Activated T-helper 1 cell treated with anti-CD3 and anti-CD28 coated beads, Interleukin-12 subunit alpha, Interleukin-12 subunit beta, Interleukin-2, Interleukin-4 antibody, amounts not matched to agents 30 ng/mL and 10 ng/mL and 1 ng/mL, durations not matched to agents 14 hours and 24 hours and 36 hours (primary cell): ENCODE measurements at places on chromosomes 6 and 20. TPM values are rescaled to one million over a fixed set of nuclear protein-coding genes. Genes with fewer than 3 reads are reported as not detected.

- no peak for DNase-seq
Measured at GRCh38 chr20:51763965-51764602, 4.1 kb downstream of the ATP9A start.

- no peak for DNase-seq
Measured at GRCh38 chr6:163437466-163437865, 22.9 kb downstream of the QKI start.

- no peak for DNase-seq
Measured at GRCh38 chr6:99607416-99608036, 893 bp downstream of the PRDM13 start.

GRCh38 chr20:16317445-16318362, 255.5 kb downstream of the KIF16B start:
- DNase-seq: no peak

- no peak for DNase-seq
Measured at GRCh38 chr6:85050149-85050548, 285.8 kb upstream of the TBX18 start.

- no peak for DNase-seq
Measured at GRCh38 chr6:43953256-43953655, 174.0 kb downstream of the MRPL14 start.

DNA sequence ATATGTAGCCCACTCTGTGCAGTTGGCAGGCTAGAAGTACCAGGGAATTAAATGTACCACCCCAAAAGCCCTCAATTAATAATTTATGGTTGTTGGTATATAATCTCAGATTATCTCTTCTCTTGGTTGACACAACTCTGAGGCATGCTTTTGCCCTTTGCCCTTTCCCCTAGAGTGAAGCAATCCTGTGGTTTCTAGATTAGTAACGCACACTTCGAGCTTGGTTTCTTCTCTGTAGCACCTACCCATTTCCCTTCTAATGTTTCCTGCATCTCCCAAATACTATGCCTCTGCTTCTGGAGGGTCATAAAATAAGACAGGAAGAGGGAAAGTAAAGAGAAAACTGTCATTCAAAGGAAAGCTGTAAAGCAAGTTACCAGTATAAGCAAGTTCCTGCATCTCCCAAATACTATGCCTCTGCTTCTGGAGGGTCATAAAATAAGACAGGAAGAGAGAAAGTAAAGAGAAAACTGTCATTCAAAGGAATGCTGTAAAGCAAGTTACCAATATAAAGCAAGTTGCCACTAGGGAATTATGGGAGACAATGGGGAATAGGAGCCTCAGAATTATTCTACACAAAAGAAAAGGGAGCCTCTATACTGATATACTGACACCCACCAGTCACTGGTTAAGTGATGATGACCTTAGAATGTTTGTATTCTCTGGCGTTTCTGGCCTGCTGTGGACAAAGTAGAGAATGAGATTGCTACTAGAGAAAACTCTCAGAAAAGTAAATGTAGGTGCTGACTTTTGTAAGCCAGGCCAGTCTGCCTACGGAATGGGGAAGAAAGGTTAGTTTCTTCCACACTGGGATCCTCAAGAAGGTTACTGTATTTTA, 862.6 kb upstream of the MAN1A1 start:
- no peak for DNase-seq

DNA sequence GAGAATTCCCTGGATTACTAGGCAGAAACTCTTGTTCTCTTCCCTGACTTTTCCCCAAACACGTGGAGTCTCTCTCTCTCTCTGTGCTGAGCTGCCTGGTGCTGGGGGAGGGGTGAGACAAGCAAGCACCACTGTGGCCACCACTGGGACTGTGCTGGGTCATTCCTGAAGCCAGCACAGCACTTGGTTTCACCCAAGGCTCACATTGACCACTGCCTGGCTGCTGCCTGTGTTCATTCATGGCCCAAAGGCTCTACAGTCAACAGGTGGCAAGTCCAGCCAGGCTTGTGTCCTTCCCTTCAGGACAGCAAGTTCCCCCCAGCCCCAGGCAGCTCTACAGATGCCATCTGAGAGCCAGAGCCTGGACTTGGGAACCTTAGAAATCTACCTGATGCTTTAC, 92.2 kb downstream of the CTNNBL1 start:
- DNase-seq: no peak

DNA sequence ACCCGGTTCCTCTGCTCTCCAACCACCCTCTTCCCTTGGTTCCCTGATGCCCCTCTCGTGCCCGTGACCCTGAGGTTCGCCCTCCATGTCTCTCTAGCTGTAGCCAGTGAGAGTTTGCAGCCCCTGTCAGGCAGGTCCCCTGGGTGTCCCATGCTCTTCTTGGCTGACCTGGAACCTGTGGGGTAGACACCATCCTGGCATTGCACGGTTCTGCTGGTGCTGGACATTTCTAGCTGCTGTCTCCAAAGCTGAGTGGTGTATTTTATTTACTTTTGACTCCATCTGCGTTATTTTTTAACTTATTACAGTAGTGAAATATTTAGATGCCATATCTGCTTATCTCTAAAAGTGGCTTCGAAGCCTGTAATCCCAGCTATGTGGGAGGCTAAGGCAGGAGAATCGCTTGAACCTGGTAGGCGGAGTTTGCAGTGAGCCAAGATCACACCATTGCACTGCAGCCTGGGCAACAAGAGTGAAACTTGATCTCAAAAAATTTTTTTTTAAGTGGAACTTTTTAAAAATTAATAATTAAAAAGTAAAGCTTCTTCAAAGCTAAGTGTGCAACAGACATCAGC, 12.5 kb downstream of the ENTPD6 start:
- DNase-seq: no peak

GRCh38 chr6:10419749-10420545, 5.1 kb upstream of the TFAP2A start:
- DNase-seq: no peak

GRCh38 chr6:131124336-131125071, 10.8 kb upstream of the AKAP7 start:
- no peak for DNase-seq

GRCh38 chr6:165231581-165232561, 77.5 kb downstream of the C6orf118 start:
- no peak for DNase-seq

GRCh38 chr20:1900321-1900801, 5.2 kb downstream of the SIRPA start:
- no peak for DNase-seq

GRCh38 chr6:17202526-17202925, 78.6 kb upstream of the RBM24 start:
- DNase-seq: no peak

DNA sequence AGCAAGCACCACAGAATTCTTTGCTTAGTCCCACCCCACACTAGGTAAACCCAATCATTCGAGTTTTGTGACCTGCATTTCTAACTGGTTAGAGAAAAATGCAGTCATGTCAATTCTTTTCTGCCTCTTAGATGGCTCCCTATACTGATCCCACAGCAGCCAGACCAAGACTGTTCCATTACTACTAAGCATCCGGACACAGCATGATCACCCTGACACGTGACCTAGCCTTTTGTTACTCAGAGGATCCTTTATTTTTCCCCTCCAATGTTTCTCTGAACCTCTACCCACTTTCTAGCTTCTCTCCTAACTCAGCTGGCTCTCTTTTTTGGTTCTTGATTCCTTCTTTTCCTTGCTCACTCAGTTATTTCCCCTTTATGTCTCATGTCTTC, 87.9 kb downstream of the PDE10A start:
- no peak for DNase-seq

Gene STXBP5
- 29.5 and 31.9 TPM in 2 replicates for total RNA-seq

Gene MMS22L
- 49.7 and 57.1 TPM in 2 replicates for total RNA-seq

- peak; percentile 79 for DNase-seq
Measured at GRCh38 chr20:38805502-38805957, at the start of gene PPP1R16B. PPP1R16B (plus strand) TSS chr20:38805697; CDS start chr20:38835926, 30,229 bp downstream.

- DNase-seq: no peak
Measured at GRCh38 chr6:145621776-145622175, 113.5 kb downstream of the EPM2A start.

Gene RRAGD
- 7.8 and 10.1 TPM in 2 replicates for total RNA-seq

GRCh38 chr6:26092443-26092842, 5.2 kb downstream of the HFE start:
- DNase-seq: no peak

Gene ANKRD6
- total RNA-seq: 1.3 and 2.3 TPM in 2 replicates

Gene POU5F1
- not detected in 2 replicates for total RNA-seq

Gene SLC17A3
- 0.21 and 0.66 TPM in 2 replicates for total RNA-seq

DNA sequence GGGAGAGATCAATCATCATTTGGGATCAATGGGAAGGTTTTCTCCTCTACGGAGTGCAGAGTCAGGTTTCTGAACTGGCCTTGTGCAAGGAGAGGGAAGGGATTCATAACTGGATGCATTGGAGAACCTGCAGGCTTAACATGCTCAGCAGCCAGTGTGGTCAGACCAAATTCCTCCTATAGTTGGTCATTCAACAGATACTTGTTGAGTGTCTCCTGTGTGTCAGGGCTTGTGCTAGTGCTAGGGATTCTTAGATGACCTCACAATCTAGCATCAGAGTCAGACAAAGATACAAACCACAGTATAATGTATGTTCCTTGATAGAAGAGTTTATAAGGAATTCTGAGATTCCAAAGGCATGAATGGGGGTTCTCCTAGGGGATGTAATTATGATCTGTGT, 23.9 kb downstream of the RALY start:
- DNase-seq: no peak

- DNase-seq: no peak
Measured at GRCh38 chr6:157333537-157333936, 10.2 kb upstream of the TMEM242 start.

GRCh38 chr6:23272536-23272935, 703.2 kb downstream of the HDGFL1 start:
- no peak for DNase-seq

Gene OR2B6
- total RNA-seq: not detected in 2 replicates

Gene ARMH2
- not detected in 2 replicates for total RNA-seq

Gene SRMS
- not detected in 2 replicates for total RNA-seq

Gene SH3BGRL2
- total RNA-seq: 0.05 and 0.13 TPM in 2 replicates

Gene SEMG1
- total RNA-seq: not detected in 2 replicates

- DNase-seq: no peak
Measured at GRCh38 chr20:45101333-45101850, 465 bp upstream of the KCNS1 start.

GRCh38 chr6:135066397-135066796, 11.8 kb upstream of the HBS1L start:
- DNase-seq: no peak

GRCh38 chr20:48749437-48749836, 78.4 kb downstream of the PREX1 start:
- no peak for DNase-seq

DNA sequence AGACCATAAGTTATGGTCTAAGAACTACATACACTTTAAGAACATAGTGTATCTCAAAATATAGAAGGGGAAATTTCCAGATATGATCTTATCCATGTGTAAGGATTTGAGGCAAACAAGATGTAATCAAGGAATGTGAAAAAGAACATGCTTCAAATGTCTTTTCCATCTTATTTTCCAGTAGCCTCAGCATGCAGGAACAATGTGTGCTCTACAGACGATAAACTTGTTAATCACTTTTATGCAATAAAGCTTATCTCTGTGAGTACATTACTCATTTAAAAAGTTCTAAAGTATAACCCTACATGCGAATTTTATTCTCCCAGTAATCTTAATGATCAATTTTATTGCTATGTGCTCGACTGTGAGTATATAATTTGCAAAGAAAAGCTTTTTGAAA, 185.2 kb downstream of the ALDH8A1 start:
- no peak for DNase-seq

GRCh38 chr6:15997586-15998388, 131.1 kb upstream of the MYLIP start:
- DNase-seq: no peak

Gene RIPOR3
- total RNA-seq: not detected in 2 replicates
